ENCODE measurements at places on chromosomes 4 and X.

GRCh38 chrX:19373351-19373891, 29.7 kb downstream of the PDHA1 start:
- no peak for DNase-seq

- no peak for DNase-seq
These were observed 147.2 kb downstream of the GLRA3 start for GRCh38 chr4:174681723-174682300.

DNA sequence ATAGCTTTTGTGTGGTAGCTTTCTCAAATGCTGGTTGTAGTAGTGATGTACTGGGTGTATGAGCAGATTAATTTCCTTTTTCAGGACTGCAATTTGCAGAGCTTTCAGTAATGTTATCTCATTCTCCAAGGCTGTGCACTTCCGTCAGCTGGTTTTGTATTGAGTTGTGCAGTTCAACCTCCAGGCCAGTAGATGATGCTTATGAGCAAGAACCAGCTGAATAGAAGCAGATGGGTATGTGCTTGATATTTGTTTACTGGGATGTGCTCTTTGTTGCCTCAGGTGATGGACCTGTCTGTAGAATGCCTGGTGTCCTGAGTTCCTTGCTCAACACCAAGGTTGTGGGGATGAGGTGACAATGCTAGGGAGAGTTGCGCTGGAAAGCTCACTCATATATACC, 462.8 kb downstream of the PCDH18 start:
- DNase-seq = no peak

- DNase-seq = no peak
These were observed 74.3 kb upstream of the ANXA3 start for GRCh38 chr4:78477276-78477675.

DNA sequence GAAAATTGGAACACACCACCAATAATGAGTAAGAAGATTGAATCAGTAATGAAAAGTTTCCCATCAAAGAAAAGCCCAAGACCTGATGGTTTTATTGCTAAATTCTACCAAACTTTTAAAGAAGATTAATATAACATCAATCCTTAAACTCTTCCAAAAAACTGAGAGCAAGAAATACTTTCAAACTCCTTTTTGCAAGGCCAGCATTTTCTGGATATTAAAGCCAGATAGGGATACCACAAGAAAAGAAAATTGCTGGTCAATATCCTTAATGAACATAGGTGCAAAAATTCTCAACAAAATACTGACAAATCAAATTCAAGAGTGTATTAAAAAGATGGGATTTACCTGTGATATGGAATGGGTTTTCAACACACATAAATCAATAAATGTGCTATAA, 484.6 kb downstream of the ANKRD50 start:
- DNase-seq = no peak

DNA sequence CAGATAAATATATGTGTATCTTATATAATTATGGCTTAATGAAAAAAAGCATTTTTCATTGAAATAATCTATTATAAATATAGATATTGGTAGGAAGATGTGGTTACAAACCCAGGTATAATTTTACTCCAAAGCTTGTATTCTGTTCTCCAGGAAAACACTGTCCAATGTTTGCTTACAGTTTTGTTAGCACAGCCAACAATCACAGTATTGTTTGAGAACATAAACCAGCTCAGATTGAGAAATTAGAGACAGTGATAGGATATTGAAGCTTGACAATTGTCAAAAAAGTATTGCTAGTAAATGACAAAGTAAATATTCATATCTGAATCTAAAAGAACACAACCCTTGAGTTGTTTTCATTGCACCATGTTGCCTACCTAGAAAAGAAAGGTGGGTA, 228.8 kb downstream of the ADGRL3 start:
- DNase-seq = no peak

Measured in stimulated activated CD4-positive, alpha-beta T cell treated with anti-CD3 and anti-CD28 coated beads, Interleukin-1b, Interleukin-23, amount 100 ng/mL, for 1 hour (primary cell).